ENCODE measurements at places on chromosomes 7 and 10.

DNA sequence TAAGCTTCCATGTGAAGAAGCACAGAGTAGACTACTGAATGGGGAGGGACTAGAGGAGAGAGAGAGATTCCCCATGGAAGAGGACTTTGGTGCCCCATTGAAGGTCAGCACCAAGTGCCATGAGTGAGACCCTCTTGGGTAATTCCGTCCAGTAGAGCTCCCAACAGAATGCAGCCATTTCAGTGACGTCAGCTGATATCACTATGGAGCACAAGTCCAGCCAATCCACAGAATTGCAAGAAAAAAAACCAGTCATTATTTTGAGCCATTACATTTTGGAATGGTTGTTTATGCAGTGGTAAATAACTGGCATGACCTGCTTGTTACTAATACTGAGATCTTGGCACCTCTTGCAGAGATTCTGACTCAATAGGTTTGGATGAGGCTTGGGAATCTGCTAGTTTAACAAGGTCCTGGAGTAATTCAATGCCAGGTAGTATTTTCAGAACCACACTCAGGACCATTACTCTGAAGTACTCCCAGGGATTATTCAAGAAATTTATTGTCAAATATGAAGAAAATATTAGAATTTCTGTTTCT is 52.6 kb upstream of the SP8 start:
- H3K27me3 ChIP-seq = no peaks in the 10 kb centered on the region
- no peak for DNase-seq
- H3K4me1 ChIP-seq = no peaks in the 10 kb centered on the region
- H3K36me3 ChIP-seq = no peaks in the 10 kb centered on the region

DNA sequence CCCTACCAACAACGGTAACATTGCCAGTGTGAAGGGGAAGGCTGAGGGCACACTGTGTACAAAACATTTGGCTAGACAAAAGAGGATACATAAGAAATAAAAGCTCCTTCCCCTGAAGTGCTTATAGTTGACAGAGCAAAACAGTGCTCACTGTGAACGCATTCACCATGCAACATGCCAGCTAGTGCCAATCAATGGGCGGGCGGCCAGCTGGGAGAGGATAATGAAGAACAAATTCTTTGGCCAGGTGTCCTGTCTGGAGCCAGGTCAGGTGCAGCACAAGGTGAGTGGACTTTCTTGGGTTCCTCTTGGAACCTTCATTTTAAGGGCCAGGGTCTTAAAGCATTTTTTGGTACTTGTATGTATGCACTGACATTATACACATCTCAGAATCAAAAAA is 106.1 kb downstream of the ICA1 start:
- no peak overlapping the region for H3K27ac ChIP-seq
- no peaks in the 10 kb centered on the region for H3K4me1 ChIP-seq
- H3K27me3 ChIP-seq = no peaks in the 10 kb centered on the region
- no peak overlapping the region for H3K4me3 ChIP-seq
- H3K36me3 ChIP-seq = peaks cover 6% of the 10 kb centered on the region

DNA sequence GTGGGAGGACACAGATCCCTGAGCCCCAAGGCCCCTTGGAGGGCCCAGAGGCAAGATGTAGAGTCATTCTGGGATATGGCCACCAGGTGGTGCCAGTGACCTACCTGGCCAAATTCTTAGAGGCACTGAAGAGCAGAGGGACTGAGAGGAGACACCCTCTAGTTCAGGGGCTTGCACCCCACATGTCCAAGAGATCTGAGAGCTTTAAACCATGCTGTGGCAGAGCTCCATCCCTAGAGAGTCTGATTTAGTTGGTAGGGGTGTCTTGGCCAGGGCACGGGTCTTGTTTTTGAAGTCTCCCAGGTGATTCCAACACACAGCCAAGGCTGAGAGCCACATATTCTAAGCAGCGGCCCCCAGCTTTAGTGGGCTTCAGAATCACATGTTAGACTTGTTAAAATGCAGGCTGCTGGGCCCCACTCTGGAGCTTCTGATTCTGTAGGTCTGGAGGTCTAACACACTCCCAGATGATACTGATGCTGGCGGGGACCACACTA is 52.5 kb downstream of the PRF1 start:
- H3K4me3 ChIP-seq = no peak overlapping the region
- no peak overlapping the region for H3K27ac ChIP-seq
- H3K36me3 ChIP-seq = no peaks in the 10 kb centered on the region
- peaks cover 7% of the 10 kb centered on the region for H3K4me1 ChIP-seq
- DNase-seq = no peak

DNA sequence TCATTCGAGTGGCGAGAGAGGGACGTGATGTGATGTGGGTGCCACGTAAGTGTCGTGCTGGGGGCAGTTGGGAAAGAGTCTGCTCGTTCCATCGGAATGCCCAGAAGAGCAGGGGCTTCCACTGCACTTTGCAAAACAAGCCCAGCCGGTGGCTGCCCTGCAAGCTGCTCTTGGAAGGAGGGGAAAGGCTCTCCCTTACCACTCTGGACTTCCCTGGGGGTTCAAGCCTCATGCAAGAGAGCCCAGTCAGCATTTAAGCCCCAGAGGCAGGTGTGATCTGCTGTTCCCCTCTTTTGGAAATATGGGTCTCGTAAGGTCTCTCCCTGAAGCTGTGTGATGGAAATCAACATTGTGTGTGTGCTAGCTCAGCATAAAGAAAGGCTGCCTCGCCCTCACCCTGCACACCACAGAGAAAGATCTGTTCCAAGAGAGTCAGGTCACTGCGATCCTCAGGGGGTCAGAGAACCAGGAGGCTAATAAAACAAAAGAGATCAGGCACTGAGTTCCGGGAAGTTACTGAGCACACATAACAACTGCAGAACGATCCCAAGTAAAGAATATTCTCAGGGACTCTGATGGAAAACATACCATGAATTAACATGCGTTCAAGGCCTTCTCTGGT is 212.5 kb downstream of the ADAM12 start:
- no peaks in the 10 kb centered on the region for H3K36me3 ChIP-seq
- no peaks in the 10 kb centered on the region for H3K4me1 ChIP-seq
- H3K27ac ChIP-seq = no peak overlapping the region
- H3K27me3 ChIP-seq = no peaks in the 10 kb centered on the region
- H3K4me3 ChIP-seq = no peak overlapping the region

DNA sequence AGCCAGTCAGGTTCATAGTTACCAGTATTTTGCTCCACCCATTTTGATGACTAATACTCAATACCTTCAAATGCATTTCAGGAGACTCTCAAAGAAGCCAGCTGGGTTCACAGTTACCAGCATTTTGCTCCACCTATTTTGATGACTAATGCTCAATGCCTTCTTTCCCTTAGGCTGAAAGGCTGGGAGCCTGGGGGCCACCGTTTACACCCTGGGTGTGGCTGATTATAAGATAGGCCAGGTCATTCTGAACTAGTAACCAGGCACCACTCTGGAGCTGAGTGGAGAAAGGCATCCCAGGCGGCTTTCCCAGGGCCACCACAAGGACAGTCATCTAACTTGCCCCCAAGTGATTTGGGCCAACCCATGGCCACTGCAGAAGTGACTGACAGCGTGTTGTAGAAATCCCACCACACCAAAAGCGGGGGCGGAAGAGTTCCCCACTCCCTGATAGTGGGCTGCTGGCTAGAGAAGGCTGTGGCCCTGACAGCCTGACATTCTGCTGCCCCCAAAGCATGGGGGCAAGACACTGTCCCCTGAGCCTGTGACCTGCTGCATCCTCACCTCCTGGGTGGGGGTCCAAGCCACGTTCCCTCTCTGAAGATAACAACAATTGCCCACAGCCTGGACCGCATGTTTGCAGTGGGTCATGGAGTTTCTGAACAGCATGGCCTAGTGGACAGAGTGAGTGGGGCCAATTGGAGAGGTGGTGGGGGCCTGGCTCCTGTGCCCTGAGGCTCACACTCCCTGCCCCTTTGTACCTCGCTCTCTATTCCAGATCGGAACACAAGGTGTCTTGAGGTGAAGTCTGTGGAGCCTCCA is 23.0 kb upstream of the ZNF488 start:
- no peak for DNase-seq
- peaks cover 33% of the 10 kb centered on the region for H3K4me1 ChIP-seq
- no peaks in the 10 kb centered on the region for H3K27me3 ChIP-seq
- H3K4me3 ChIP-seq = no peak overlapping the region
- H3K27ac ChIP-seq = peak overlapping the region; percentile 24
- H3K36me3 ChIP-seq = no peaks in the 10 kb centered on the region

DNA sequence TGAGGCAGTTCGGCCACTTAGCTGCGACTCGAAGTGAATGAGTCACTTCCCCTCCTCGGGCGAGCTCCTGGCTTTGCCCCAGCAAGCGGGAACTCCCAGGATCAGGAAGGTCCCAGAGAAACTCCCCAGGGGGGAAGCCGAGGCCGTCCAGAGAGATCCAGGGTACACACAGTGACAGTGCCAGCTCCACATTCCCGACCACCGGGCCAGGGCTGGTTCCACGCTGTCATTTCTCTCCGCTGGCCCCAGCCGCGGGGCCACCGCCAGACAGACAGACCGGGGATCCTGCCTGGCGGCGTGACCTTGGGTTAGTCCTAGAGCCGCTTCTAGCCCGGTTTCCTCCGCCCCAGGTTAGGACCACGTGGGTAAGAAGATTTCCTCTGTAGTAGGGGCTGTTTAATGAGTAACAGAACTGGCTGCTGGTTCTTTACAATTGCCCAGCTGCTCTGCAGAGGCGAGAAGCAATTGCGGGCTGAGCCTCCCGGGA is 463 bp upstream of the UPP1 start:
- H3K4me3 ChIP-seq = peak overlapping the region; percentile 93
- H3K27me3 ChIP-seq = no peaks in the 10 kb centered on the region
- peak; percentile 73 for DNase-seq
- peak overlapping the region; percentile 93 for H3K27ac ChIP-seq

GRCh38 chr10:131928248-131929095 is 27.7 kb downstream of the PPP2R2D start:
- DNase-seq = no peak
- H3K27me3 ChIP-seq = no peaks in the 10 kb centered on the region
- no peaks in the 10 kb centered on the region for H3K4me1 ChIP-seq
- H3K4me3 ChIP-seq = no peak overlapping the region

GRCh38 chr10:77328272-77328816 is 309.3 kb downstream of the KCNMA1 start:
- peaks cover 7% of the 10 kb centered on the region for H3K4me1 ChIP-seq
- H3K27me3 ChIP-seq = no peaks in the 10 kb centered on the region
- no peaks in the 10 kb centered on the region for H3K36me3 ChIP-seq
